ENCODE measurements at places on chromosomes 11 and 22.

DNA sequence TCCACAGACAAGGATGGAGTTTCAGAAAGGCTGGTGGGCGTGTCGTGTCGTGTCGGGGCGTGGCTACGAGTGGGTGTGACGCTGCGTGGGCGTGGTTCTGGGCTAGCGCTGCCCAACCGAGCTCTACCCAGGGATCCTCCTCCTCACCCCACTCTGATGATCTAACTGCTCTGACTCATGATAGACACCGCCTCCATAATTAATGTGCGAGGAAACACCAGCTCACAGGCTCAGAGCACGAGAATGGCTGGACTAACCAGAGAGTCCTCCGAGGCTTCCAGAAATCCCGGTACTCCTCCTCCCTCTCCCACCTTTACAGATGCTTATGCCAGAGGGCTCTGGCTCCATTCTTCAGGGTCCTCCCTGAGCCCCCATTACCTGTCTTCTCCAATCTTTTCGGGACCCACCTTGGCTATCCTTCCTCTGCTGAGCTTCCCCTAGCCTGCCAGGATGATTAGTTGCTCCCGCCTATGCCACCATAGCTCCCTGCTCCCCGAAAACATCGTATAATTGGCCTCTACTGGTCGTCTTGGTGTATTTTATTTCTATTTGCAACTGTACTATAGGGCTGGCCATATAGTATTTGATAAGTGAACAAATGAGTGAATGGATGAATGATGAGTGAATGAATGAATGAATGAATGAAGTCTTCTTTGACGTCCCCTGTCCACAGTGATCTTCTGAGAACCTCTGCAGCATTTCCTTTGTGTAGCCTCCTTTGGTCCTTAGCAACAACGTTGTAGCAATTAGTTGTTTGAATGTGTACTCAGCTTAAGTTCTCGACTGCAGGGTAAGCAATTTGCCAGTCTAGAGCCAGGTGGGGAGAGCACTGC lies 21.7 kb downstream of the TMPRSS13 start:
- peak; percentile 18 for DNase-seq

DNA sequence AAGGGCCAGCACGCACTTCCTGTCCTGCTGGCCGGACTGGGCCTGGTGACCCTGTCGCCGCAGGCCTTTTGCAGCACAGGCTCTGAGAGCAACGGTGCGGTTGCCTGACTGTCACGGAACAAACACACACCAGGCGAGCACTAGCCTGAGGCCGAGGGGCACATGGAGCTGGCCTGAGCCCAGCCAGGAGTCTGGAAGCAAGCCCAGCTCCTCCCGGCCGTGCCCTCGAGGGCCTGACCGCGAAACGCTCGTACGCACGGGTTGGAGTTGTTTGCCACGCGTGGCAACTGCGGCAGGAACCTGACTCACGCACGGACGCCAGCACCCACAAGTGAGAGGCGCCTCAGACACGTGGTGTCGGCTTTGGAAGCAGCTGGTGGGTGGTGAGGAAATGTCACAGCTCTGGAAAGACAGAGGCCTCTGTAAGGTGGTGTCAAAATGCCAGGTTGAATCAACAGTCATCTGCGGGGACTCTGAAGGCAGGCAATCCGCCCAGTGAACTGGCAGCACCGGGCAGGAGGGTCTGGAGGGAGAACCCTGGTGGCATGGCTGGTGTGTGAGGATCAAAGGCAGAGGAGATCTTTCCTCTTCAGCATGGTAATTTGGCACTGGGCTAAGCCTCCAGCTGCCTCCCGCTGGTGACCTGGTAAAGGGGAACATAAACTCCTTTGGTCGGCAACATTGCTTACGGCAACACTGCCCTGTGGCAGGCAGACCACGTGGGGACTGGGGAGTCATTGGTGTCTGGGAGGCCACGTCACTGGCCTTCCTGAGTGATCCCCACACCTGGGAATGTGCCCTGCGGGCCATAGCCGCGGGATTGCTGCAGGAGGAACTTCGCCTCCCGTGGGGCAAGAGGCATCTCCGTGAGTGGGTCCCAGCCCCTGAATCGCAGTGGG lies 15.3 kb upstream of the IL17REL start:
- peak; percentile 47 for DNase-seq

DNA sequence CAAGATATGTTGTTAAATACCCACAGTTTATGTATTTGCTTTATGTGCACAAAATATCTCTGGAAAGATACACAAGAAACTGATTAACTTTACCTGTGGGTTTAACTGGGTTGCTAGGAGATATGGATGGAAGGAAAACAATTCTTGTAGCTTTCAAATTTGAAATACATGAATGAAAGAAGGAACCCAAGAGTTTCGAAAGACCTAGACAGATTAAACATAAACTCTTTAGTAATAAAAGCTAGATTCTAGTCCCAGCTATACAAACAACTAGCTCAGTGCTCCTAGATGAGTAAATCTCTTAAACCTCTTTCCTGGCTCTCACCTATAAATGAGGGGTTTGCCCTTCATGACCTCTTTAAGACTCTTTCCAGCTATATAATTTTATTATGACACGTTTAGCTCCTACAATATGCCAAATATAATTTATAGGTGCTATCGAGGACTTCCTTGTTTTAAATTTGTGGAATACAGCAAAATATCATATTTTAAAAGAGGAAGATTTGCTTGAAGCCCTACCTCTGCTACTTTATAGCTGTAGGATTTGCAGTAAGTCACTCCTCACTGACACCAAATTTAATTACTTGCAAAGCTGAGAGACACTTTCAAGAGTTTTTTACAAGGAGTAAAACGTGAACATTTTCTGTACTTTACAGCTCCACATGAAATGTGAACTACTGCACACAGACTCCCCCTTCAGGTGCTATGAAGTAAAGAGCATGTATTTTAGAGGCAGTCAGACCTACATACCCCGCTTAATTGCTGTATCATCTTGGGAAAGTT lies 50.7 kb downstream of the RRAS2 start:
- peak; percentile 26 for DNase-seq

DNA sequence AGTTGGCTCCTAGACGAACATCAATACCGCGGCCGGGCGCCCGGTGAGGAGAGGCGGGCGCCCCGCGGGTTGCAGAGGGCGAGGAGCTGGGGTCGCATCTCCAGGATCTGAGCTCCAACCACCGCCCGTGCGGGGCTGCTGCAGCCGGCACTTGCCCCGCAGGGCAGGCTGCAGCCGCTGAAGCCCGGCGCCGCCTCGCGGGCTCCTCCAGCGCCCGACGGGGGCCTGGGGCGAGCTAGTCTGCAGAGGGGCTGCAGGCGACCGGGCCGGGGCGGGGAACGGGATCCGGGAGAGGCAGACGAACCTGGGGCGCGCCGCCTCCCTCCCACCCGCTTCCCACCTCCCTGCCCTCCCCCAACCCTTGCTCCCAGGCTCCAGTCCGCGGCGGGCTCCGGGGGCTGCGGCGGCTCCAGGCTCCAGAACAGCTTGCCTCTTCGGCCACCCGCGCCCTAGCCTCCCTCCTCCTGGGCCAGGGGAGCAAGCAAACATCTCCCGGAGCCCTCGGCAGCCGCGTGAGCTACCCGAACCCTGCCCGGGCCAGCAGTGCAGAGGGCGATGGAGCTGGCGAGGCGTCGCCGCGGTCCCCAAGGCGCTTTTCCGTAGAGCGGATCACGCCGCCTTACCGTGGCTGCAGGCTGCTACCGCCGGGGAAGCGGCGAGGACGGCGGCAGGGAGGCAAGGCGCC lies 802 bp downstream of the TENM4 start:
- DNase-seq = no peak

GRCh38 chr11:88538098-88538497 lies 200.6 kb upstream of the CTSC start:
- DNase-seq = no peak

DNA sequence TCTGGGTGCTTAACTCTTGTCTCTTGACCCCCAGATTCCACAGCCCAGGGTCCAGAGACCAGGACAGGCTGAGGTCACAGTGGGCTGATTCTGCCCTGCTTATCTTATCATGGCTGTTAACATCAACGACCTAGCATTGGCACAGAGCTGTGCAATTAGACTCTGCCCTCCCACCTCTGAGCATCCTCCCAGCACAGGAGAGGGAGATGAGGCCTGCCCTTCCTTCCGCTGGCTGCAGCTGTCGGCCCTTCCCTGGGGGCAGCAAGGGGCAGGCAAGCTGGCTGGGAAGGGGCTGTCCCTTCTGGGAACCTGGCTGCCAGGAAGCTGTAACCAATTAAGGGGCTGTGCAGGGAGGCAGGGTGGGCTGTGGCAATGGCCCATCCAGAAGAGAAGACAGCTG lies 22.5 kb downstream of the LRRC10B start:
- no peak for DNase-seq

GRCh38 chr22:38441620-38442287 lies 13.2 kb downstream of the KCNJ4 start:
- no peak for DNase-seq

DNA sequence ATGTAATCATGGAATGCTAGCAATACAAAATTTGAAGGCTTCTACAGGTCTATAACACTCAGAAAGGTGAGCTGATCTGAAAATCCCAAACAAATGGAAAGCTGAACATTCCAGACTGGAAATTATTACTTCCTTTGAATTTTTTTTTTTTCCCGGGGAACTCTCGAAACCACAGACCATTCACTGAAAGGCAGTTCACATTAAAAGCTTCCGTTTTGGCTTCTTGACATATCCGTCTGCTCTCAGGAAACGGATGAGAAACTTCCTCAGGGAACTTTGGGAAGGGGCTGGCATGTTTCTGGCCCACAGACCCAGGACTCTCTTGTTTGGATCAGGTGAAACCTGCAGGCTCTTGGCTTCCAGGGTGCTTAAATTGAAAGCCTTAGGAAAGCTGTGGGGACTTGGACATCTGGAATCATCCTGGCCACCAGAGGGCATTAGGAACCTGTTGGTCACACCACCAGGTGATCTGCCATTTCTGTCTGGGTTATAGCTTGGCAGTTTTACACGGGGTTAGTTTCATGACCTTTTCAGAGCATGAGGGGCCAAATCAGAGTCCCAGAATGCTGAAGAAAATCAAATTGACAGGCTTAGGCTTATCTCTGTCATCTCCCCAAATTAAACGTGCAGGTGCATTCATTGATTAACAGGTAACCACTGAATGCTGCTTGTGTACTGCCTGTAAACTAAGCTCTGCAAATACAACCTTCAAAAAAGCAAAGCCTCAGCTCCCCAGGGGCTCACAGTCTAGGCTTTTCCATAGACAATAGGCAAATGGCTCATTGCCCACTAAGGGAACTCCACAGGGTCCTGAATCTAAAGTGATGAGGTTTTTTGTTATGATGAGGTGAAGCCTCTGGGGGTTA lies 22.7 kb upstream of the GRAMD1B start:
- DNase-seq = peak; percentile 64

DNA sequence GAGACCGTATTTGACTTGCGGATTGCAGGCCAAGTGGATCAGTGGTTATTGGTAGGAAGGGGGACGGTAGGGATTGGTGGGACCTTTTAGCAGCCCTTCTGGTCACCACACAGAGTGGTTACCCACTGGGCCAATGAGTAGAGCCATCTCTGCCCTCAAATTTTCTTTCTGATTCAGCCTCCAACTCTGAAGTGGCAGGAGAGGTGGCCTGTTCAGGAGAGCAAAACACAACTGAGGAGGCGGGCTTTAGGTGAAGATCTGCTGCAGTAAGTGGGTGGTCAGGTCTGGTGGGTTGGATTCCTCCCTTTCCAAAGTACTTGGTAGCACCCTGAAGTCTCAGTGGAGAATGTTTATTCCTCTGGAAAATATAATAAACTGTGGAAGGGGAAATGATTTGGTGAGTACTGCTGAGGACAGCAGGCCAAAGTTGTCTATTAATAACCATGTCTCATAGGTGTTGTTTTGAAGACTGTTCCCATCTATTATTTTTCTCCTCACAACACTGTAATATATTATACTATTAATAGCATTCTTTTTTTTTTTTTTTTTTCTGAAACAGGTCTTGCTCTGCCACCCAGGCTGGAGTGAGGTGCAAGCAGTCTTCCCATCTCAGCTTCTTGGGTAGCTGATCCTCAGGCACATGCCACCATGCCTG lies 1.5 kb downstream of the MISFA start:
- no peak for DNase-seq

- DNase-seq = peak; percentile 11
These were observed at the start of gene DCHS1 for GRCh38 chr11:6655790-6656583. Gene DCHS1, minus strand, starts transcription at chr11:6655809. Its CDS starts 14,196 bp downstream, at chr11:6641613.

GRCh38 chr11:74256378-74257133 lies 54.9 kb downstream of the P4HA3 start:
- DNase-seq = no peak

- DNase-seq = no peak
These were observed 4.6 kb downstream of the DDB1 start for GRCh38 chr11:61328351-61328750.

GRCh38 chr22:27088026-27088425 lies 430.6 kb downstream of the MIAT start:
- DNase-seq = no peak

GRCh38 chr22:20953668-20954500 lies 13.2 kb upstream of the AIFM3 start:
- no peak for DNase-seq

DNA sequence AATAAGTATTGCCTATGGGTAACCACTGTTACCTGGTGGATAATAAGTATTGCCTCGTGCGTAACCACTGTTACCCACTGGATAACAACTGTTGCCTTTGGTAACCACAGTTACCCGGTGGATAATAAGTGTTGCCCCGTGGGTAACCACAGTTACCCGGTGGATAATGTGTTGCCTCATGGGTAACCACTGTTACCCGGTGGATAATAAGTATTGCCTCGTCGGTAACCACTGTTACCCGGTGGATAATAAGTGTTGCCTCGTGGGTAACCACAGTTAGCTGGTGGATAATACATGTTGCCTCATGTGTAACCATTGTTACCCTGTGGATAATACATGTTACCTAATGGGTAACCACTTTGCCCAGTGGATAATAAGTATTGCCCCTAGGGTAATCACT lies 9.8 kb upstream of the NXPE4 start:
- no peak for DNase-seq

DNA sequence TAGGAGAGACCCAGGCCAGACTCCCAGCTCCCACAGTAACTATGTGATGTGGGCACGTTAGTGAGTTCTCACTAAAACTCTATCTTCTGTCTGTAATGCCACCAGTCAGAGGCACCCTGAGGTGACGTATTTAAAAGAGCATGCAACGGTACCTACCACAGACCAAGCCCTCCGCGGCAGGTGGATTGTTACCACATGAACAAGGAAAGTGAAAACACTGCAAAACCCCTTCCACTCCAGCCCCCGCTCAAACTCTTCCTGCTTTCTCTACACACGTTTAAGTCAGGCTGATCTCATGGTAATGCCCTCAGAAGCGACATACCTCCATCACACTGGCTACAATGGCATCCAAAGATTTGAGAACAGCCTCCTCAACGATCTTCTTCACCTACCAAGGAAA lies 36.7 kb downstream of the SERPIND1 start:
- no peak for DNase-seq

GRCh38 chr11:8905528-8906165 lies 5.3 kb upstream of the AKIP1 start:
- no peak for DNase-seq

All from CD4-positive, alpha-beta T cell treated with Interleukin-6 at 100 ng/mL for 8 hours (primary cell).